ENCODE measurements at places on chromosomes 1 and 21.

- no peak for DNase-seq
Observed at GRCh38 chr1:76543495-76543894, 323.8 kb upstream of the ST6GALNAC5 start.

- no peak for DNase-seq
Observed at GRCh38 chr1:167905182-167905581, 8.8 kb downstream of the ADCY10 start.

GRCh38 chr1:36771240-36771639 lies 263.1 kb downstream of the GRIK3 start:
- DNase-seq, result no peak

- DNase-seq, result no peak
Observed at GRCh38 chr1:170303034-170303433, 157.3 kb downstream of the NTMT2 start.

- no peak for DNase-seq
Observed at GRCh38 chr1:170556917-170557316, 25.0 kb downstream of the GORAB start.

DNA sequence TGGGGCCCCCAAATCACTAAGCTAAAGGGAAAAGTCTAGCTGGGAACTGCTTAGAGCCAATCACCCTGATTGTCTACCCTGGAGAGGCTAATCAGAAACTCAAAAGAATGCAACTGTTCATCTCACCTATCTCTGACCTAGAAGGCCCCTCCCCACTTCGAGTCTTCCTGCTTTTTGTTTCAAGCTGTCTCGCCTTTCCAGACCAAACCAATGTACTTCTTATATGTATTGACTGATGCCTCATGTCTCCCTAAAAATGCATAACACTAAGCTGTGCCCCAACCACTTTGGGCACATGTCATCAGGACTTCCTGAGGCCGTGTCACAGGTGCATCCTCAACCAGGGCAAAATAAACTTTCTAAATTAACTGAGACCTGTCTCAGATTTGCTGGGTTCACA lies 209.5 kb downstream of the APP start:
- DNase-seq, result no peak

GRCh38 chr1:7045897-7046296 lies 260.6 kb downstream of the CAMTA1 start:
- no peak for DNase-seq

- DNase-seq, result no peak
Observed at GRCh38 chr1:196655071-196655470, 3.2 kb downstream of the CFH start.

DNA sequence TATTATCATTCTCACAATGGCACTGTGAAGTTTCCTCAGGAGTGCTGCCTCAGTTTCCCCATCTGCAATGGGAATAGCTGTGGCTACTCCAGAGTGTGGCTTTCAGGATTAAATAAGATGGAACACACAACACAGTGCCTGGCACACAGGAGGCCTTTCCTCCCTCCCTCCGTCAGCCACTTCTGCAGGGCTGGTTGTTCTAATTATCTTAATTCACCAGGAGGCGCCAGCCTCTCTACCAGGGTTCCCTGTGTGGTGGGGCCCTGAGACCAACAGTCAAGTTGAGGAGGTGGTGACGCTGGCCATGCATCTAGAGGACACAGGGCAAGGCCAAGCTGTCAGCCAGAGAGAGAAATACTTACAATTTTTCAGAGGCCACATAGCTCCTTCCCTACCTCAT lies 6.3 kb upstream of the FOXO6 start:
- DNase-seq, result no peak

DNA sequence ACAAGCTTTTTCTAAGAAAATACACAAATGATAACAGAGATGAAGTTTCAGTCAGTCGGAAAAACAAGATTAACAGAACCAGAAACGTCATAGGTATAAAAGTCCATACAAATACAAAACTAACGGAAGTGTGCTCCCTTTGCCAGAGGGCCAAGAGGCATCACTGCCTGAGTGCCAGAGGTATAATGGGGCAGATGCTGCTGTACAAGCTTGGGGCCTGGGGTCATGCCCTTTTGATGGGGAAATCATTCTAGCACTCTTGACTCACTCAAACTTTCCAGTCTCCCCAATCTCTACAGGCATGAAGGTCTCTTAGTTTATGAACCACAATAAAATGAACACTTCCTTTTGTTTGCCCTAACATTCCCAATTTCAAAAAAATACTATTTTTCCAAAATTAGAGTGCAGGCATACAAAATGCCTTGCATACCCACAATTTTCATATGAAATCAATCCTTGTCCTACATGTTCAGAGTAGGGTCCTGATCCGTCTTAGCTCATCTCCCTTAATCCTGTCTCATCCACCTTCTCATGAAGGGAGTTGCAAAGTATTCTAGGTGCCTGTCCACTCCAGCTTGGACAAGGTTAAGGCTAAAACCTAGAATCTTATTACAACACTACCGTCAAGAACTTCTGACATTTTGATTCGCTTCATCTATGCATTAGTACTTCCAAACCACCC lies 1.5 kb downstream of the RPL22 start:
- DNase-seq, result no peak

GRCh38 chr1:162185314-162186025 lies 116.0 kb downstream of the NOS1AP start:
- no peak for DNase-seq

GRCh38 chr1:154994269-154994587 lies 842 bp downstream of the LENEP start:
- DNase-seq, result no peak

- DNase-seq, result no peak
Observed at GRCh38 chr1:94156096-94156625, 35.2 kb upstream of the ABCA4 start.

DNA sequence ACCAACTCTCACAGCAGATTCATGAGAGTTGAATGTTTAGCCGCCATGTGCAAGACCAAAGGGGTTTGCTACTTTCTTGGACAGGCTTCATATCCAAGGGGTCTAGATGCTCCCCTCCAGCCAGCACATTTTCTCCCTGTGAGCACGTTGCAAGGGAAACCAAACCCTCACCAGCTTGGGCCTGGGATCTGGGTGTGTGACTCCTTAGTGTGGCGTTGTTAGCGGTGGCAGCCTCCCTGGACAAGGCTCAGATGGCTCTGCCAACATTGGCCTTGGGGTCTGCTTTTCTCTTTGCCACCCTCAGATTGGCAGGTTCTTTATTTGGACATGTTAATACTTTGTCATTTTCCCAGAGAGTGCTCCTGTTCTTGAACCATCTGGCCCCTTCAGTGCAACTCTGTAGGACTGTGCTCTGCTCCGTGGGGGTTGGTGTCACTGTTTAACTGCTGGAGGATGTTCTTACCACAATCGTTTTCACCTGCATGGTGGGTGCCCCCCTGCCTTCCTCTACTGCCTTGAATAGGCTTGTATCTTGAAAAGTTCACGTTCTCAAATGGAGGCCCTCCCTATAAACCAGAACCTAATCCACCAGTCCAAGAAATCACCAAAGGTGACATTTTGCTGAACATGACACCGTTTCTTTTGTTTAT lies 13.4 kb downstream of the ABCG1 start:
- no peak for DNase-seq

DNA sequence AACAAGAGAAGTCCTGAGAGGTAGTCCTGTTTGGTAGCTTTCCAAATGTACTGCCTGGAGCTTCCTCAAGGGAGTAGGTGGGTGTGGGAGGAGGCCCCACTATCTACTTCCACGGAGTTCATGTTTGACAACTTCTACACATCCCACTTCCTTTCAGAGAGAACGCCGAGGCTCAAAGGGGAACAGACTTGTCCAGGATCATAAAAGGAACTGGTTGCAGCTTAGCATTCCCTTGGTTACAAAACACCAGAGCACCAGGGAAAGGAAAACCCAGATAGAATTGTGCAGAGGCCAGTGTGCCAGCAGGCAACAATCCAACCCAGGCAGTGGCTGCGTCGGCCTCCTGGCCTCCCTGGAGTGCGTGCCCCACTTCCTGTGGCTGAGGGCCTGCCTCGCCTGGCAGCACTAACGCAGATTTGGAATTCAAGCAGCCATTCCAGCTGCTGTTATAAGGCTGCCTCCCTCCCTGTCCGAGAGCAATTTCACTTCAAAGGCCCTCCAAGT lies 4.2 kb upstream of the RAP1GAP start:
- DNase-seq, result no peak

DNA sequence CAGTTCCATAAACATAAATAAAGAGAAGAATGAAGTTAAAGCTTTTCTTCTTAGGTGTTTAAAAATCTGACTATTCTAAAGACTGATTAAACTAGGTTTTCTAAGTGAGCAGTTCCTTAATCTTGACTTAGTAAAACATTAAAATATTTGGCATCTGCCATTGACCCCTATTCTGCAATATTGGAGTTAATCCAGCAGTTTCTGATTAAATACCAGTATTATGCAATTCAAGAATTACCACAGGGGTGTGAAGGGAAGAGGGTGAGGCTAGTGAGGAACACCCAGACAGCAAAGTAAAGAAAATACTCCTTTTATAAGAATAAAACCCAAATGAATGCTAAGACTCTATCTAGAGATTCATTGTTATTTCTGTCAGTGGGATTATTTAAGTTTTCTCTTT lies 40.9 kb downstream of the CLIC4 start:
- no peak for DNase-seq

DNA sequence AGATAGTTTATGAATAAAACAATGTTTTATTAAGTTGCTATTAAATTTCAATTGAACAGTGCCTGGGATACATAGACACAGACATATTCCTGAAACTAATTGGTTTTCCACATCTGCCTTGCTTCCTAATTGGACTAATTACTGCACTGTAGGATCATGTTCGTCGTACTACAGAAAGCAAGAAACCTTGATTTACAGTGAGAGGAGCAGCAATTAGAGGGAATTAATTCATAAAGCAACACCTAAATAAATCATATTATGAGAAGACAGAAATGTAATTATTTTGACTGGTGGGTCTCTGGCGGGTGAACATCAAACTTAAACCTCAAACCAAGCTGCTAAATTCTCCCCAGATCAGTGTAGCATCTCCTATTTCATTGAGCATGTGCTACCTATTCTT lies 124.6 kb upstream of the CAMK1G start:
- DNase-seq, result no peak

- DNase-seq, result no peak
Observed at GRCh38 chr1:22527122-22527521, 36.2 kb upstream of the EPHA8 start.

DNA sequence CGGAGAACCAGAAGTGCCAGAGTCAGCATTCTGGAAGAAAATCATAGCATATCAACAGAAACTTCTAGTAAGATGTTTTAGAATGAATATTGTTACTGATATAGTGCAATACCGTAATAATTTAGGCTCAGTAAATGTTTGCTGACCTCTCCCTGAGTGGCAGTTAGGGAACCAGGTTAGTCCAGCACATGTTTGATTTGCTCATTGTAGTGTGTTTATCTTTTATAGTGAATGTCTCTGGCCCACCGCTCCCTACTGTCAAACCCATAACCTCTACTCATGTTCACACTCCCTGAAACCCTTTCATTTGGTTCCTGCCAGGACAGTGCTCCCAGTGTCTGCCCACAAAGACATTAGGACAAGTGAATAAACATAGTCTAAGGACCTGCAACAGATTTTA lies 102.7 kb downstream of the ZP4 start:
- no peak for DNase-seq

DNA sequence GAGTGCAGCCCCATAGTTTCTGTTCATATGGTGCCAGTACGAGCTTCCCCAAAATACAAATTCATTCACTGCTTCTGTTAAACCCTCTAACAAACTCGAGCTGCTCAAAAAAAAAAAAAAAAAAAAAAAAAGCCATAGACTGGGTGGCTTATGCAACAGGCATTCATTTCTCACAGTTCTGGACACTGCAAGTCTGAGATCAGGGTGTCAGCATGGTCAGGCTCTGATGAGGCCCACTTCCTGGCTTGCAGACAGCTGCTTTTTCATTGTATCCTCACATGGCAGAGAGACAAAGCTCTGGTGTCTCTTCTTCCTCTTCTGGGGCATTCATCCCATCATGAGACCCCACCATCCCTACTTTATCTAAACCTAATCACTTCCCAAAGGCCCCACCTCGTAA lies 121.6 kb downstream of the PTBP2 start:
- no peak for DNase-seq

DNA sequence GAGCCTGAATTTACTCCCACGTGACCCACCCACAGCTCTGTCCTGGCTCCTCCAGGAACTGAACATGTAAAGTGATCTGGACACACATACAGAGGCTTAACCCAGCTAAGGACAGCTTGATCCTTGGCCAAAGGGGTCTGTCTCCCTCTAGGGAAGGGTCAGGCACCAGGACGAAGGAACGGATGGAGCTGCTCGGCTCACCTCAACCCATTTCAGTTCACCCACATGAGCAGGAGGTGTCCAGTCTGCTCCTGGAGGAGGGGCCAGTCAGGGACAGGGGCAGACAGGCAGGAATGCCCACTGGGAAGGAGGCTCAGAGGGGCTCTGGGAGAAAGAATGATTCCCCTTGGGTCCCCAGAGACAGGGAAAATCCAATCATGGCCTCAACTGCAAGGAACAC lies 567.2 kb downstream of the PTPRU start:
- no peak for DNase-seq

GRCh38 chr21:26847921-26848320 lies 2.7 kb upstream of the ADAMTS1 start:
- DNase-seq, result no peak
